CD4-positive, alpha-beta T cell (primary cell): ENCODE measurements at places on chromosomes 3 and 15. TPM values are rescaled to one million over a fixed set of nuclear protein-coding genes. Genes with fewer than 3 reads are reported as not detected.

C3orf85 gene
- total RNA-seq: not detected

EHD4 gene
- 40.5 TPM for total RNA-seq

NUTM1 gene
- total RNA-seq: not detected

CRYGS gene
- 1.9 TPM for total RNA-seq

LYZL4 gene
- not detected for total RNA-seq

ASB14 gene
- not detected for total RNA-seq
